ENCODE measurements at places on chromosomes 5 and 9.
A peak's percentile ranks its signal among the peaks of the same experiment; 100 is the strongest.

DNA sequence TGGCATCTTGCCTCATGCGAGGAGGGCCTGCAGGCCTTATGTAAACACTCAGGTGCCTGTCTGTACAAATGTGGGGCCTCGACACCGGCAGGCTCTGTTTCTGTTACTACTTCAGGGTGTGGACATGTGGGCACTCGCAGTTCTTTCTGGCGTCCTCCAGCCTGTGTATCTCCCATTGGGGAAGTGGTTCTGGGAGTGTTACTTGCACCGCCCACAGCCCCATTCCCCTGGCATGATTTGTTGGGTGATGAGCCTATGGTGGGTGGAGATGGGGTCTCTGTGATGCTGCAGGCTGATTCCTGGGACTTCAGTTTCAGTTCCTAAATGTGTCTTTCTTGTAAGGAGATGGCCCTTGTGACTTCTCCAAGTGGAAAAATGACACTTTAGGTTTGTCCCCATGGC lies 82.1 kb upstream of the PITX1 start:
- DNase-seq = no peak

DNA sequence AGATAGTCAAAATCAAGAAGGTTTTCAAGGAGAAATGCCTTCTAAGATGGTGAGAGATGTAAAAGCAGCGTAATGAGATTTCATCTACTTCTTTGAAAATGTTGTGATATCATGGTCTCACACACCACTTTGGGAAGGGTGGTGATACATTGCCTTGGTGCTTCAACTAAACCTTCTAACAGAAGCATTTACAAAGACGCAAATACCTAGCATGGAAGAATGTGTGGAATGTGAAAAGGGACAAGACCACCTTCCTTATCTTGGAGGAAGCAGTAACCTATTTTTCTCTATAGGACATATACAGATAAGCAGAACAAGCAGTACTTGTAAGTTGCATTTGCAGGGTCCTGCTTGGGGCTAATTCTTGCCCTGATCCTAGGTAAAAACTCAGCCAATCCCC lies 38.8 kb downstream of the PCA3 start:
- no peak for DNase-seq

- DNase-seq = no peak
Observed at GRCh38 chr5:116272281-116272941, 187.6 kb downstream of the COMMD10 start.

DNA sequence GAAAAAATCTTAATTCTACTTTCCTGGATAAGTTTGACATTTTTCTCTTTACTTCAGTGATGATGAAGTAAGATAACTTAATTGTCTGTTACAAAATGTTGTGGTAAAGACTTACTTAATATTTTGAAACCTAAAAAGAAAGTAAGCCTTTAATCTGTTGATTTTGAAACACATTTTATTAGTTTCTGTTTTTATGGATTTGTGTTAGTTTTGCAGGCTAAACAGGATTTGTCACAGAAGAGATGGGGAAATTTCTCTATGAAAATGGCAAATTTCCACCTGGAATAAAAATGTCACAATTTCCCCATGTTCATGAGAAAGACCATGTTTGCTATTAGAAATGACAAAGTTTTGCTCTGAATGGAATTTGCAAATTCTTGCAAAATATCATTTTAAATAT lies 237.1 kb downstream of the RFX3 start:
- no peak for DNase-seq

- no peak for DNase-seq
Observed at GRCh38 chr5:44665101-44665701, 143.5 kb upstream of the MRPS30 start.

DNA sequence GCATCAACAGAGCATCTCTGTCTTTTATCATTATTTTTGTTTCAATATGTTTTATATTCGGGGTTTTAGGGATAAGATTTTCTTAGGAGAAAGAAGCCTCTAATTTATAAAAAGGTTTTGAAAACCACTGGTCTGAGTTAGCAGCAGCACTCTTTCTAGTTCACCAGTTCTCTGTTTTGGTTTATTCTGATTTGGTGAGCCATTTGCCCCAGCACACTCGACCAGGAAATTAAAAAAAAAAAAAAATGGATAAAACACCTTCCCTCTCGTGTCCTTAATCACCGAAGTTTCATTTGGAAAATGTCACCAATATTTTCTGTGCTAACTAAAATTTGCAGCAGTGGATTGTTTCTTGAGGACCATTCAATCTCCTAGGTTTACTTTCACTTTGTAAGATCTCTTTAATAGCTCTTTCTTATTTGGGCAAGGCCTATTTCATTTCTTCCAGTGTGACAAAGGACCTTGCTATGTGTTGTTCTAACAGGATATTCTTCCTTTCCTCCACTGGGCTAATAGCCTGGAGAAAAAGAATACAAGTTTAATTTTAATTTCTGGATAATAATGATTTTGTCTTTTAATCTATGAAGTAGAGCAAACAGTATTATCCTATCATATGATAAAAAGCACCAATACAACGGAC lies 57.8 kb upstream of the ANXA1 start:
- DNase-seq = no peak

GRCh38 chr9:6356441-6356840 lies 28.3 kb downstream of the TPD52L3 start:
- DNase-seq = no peak

GRCh38 chr5:68137511-68138140 lies 77.9 kb upstream of the PIK3R1 start:
- no peak for DNase-seq

DNA sequence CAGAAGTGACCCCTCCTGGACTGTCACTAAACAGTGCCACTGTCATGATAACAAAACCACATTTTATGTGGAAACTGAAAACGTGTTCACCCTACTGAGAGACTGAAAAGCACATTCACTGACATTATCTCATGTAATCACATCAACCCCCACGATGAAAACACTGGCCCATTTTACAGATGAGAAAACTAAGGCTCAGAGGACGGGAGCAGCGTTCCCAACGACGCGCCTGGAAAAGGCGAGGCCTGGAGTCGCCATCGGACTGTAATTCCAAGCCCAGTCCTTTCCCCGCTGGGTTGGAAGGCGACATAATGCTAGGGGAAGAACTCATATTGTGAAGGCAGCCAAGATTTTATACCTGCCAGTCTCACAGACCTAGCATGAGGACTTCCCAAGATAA lies 140.0 kb downstream of the ADAMTS2 start:
- DNase-seq = no peak

- DNase-seq = no peak
Observed at GRCh38 chr5:39021413-39021812, 52.8 kb downstream of the RICTOR start.

DNA sequence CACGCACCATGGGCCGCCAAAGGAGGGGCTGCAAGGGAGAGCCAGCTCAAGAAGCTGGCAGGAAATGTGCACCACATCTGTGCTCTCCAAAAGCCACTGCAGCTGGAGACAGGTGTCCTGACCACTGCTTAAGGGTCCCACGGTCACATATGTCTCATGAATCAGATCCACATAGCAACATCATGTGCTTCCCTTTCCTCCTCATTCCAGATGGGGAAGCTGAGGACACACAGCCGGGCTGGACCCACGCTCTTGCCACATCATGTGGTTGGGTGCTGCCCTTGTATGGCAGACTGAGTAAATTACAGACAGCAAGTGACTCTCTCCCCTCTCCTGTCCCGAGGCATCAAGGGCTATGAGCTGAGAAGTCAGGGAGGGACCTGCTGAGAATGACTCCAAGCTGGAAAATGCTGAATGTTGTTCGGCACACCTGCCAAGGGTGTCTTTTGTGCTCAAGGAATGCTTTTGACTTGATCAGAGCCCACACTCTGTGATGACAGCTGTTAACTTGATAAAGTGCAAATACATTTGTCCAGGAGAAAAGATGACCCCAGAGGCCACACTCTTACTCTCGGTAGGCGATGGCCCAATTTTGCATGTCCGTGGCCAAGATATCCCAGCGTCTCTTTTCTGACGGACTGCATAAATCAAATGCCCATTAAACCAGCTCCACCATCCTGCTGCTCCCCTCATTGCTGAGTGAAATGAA lies 58.2 kb downstream of the NSUN2 start:
- DNase-seq = no peak

DNA sequence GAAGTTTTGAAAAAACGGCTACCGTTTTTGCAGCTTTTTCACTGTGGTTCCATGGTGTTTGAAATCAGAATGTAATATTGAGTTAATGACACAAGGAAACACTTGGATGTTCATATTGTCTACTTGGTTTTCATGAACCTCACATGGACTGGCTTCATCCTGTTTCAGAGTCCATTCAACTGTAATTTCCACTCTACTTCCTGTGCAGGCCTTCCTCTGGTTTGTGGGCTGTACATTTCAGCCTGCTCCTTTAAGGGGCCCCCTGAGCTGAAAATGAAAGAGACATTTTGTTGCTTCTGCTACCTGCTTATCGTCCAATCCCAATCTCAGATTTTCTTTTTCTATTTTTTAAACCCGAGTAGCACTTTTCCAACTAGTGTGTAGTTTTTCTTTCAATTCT lies 41.8 kb upstream of the CDKN2B start:
- no peak for DNase-seq

GRCh38 chr9:98375138-98375726 lies 119.8 kb upstream of the TBC1D2 start:
- DNase-seq = no peak

DNA sequence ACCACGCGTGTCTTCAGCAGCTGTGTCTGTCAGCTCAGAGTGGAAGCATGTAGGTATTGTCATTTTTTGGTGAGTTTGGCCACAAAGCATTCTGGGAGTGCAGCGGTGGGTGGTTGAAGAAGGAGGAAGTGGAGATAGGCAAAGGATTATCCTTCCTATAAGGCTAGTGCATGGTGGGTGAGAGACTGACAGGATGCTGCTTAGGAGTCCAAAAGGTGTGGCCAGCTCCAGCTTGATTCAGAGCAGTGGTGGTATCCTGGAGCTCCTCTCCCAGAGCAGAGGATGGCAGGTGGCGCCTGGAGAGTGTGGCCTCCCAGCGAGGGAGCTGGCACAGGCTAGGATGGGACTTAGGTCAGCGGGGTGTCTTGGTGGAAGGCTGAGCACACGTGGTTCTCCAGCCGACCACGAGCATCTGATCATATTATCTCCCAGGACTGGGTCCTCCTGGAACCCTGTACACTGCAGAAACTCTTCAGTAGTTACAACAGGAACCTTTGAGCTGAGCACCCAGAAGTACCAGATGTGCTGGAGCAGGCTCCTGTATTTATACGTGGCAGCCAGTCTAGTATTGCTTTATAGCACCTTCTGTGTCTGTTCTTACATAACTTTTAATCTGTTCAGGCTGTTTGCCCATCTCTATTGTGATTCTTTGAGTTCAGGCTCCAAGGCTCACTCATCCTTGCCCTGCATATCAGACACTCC lies 29.6 kb downstream of the MAML1 start:
- DNase-seq = no peak

DNA sequence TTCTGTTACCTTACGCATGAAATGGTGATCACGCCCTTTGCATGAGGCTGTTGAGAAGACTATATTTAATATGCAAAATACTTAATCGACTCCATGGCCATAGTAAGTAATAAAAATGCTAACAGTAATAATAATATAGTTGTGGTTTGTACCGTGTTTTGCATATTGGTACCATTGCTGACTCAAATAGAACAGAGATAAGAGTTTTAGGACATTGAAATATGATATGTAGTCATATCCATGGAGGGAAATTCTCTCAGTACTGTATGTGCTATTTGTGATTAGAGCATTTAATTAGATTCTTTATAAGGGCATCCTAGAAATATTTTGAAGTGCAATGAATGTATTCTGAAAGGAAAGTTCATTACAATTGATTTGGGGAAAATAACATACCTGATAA lies 41.9 kb downstream of the CFAP90 start:
- no peak for DNase-seq

DNA sequence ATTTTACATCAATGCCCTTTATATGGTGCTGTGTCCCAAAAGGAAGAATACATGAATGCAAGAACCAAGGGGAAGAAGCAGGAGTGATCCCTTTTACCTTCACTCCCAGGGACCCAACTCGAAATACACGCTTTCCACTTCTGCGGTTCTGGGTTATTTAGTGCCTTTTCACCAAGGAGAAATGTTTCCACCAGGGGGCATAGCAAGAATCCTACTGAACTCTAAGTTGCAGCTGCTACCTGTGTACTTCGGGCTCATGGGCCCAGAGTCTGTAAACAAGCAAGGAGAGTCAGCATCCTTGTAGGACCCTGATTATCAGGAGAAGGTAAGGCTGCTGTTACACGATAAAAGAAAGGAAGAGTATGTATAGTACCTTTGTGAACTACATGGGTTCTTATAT lies 45.7 kb downstream of the DPYSL3 start:
- DNase-seq = peak; percentile 10

GRCh38 chr5:55143624-55144023 lies 16.3 kb upstream of the GPX8 start:
- no peak for DNase-seq

GRCh38 chr9:114969269-114969668 lies 38.9 kb upstream of the TNFSF8 start:
- DNase-seq = no peak

DNA sequence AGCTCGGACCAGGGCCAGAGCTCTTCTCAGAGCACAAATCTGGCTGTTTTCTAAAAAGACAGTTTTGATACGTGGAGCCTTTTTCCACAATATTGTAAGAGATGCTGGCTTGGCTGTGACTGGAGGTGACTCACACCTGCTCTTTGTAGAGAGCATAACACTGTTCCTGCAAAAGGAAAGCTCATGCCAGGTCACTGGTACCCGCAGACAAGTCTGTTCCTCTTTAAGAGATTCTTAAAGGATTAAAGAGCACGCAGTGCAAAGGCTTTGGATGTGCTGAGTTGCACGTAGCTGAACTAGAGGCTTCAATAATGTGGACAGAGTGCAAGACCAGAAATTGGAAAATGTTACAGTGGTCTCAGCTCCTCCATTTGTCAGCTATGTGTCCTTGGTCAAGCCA lies 19.0 kb downstream of the ACTL7B start:
- no peak for DNase-seq

- no peak for DNase-seq
Observed at GRCh38 chr9:90926936-90927335, 125.3 kb downstream of the SYK start.

DNA sequence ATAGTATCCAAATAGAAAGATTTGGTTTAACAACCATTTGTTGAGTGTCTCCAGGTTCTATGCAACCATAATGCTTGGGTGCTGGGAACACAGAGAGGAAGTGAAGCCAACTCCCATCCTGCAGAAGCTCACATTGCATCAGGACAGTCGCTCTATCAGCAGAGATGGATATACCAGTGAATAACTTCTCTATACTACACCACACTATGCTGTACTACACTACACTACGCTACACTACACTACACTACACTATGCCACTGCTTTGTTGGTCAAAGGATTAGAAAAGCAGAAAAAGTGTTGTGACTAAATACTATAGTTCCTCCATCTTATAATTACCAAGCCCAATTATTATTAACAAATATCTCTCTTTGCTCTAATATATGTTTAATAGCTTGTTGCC lies 89.2 kb upstream of the PRRC1 start:
- no peak for DNase-seq

DNA sequence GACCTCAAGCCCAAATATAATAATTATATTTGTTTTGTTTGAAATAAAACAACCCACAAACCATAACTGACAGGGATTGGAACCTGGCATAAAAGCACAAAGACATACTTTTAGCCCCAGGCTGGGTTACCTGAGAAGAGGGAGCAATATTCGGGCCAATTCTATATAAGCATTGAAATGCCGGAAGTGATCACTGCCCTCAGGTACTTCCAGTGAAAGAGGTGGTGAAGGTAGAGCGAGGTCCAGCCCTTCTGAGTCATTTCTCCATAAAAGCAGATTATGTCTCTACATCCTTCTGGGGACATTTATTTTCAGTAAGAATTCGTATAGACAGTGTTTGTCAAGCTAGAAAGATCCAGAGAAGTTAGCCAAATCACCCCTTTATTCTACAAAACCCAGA lies 59.6 kb downstream of the GCNT4 start:
- DNase-seq = no peak
